ENCODE measurements at places on chromosomes 7 and 10.

GRCh38 chr10:27620430-27621397 is 116.6 kb downstream of the RAB18 start:
- no peak for DNase-seq

GRCh38 chr7:92251181-92251580 is 5.4 kb downstream of the ANKIB1 start:
- no peak for DNase-seq

DNA sequence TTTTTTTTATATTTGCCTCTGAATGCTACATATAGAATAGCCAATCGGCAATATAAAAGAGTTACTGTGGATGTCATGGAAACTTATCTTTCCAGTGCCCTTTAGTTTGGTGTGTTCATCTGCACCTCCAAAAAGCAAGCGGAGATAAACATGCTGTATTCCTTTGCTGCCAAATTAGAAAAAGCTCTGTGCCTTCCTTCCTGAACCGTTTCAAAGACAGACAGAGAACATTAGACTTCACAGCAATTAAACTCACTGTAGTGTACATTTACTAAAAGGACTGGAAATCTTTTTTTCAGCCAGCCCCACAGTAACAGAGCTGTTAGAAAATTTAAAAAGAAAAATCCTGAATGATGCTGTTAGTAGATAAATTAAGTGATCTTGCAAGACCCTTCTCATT is 707.5 kb downstream of the LRMDA start:
- DNase-seq = no peak

- no peak for DNase-seq
Observed at GRCh38 chr7:117034851-117035464, 81.7 kb downstream of the ST7 start.

GRCh38 chr7:44087911-44088838 is 5.8 kb upstream of the POLM start:
- DNase-seq = no peak

GRCh38 chr10:132676193-132676891 is 109.6 kb downstream of the NKX6-2 start:
- DNase-seq = no peak

Measured in RWPE1 (cell line).